ENCODE measurements at places on chromosomes 6 and 20. TPM values are rescaled to one million over a fixed set of nuclear protein-coding genes. Genes with fewer than 3 reads are reported as not detected.

Gene CTSA
- 31.4 TPM for total RNA-seq

Gene SDCBP2
- total RNA-seq: 5.3 TPM

Gene RBCK1
- total RNA-seq: 56.8 TPM

Gene MAP1LC3A
- 9.5 TPM for total RNA-seq

Gene SLC52A3
- total RNA-seq: 3.6 TPM

Gene C6orf132
- 48.3 TPM for total RNA-seq

Gene GRM1
- total RNA-seq: 0.63 TPM

Gene SOBP
- 3.1 TPM for total RNA-seq

Gene HSPA12B
- total RNA-seq: 6.5 TPM

Gene SLC22A7
- not detected for total RNA-seq

Gene CRISP2
- 0.50 TPM for total RNA-seq

Gene SPATA2
- 9.3 TPM for total RNA-seq

Gene BNIP5
- not detected for total RNA-seq

Gene ADTRP
- not detected for total RNA-seq

Data from GM23338 (cell line).